GM23248 (cell line): ENCODE measurements at places on chromosomes 6 and 20. TPM values are rescaled to one million over a fixed set of nuclear protein-coding genes. Genes with fewer than 3 reads are reported as not detected.

SGK2 gene
- total RNA-seq, result not detected in 2 replicates

TMEM170B gene
- total RNA-seq, result 0.54 and 0.63 TPM in 2 replicates

HLA-A gene
- 546 and 634 TPM in 2 replicates for total RNA-seq

EPHA7 gene
- not detected in 2 replicates for total RNA-seq

SOD2 gene
- total RNA-seq, result 62.6 and 74.0 TPM in 2 replicates

MLN gene
- total RNA-seq, result not detected in 2 replicates

CRIP3 gene
- total RNA-seq, result not detected in 2 replicates

AFDN gene
- total RNA-seq, result 13.8 and 26.2 TPM in 2 replicates

PLCB1 gene
- total RNA-seq, result 12.8 and 14.4 TPM in 2 replicates

FAXC gene
- total RNA-seq, result 0.76 and 1.8 TPM in 2 replicates

- DNase-seq, result no peak
These were observed 1.4 kb upstream of the SNTA1 start for GRCh38 chr20:33444797-33445560.

DNA sequence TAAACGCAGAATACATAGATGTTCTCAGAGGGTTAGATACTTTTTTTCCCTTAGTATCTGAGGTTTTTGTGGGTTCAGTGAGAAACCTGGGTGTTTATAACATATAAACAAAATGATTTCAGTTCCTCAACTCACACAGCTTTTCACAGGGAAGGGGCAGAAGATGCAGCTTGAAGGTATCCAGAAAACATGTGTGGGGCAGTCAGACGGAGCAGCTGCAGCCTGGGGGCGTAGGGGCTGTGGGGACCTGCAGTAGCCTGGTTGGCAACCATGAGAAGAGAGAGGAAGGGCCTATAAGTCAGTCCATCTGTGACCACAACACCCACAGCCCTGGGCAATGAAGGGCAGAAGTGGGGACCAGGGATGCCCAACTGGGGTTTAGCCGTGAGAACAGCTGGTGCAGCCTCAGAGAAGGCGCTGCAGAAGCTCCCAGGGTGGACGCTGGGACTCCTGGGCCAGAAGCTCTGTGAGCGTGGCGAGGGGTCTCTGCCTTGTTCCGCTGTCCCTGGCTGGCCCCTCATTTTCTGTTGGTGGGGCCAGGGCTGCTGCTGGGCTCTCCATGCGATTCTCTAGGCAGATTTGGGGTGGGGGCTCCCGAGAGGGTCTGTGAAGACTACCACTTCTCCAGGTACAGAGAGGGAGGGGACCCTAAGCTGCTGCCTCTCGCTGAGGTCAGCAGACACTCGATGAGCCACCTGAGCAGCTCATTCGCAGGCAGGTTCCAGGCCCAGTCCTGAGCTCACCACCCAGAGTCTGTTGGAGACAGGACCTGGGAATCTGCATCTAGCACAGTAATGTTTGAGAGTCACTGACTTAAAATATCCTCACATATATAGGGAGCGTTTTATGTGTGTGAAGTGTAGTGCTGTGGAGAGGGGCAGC lies 181.2 kb downstream of the ZDHHC14 start:
- no peak for DNase-seq

- DNase-seq, result peak; percentile 83
These were observed 67.6 kb downstream of the FYN start for GRCh38 chr6:111805511-111806164.

- no peak for DNase-seq
These were observed 106.3 kb upstream of the RIPOR2 start for GRCh38 chr6:25042036-25042521.

DNA sequence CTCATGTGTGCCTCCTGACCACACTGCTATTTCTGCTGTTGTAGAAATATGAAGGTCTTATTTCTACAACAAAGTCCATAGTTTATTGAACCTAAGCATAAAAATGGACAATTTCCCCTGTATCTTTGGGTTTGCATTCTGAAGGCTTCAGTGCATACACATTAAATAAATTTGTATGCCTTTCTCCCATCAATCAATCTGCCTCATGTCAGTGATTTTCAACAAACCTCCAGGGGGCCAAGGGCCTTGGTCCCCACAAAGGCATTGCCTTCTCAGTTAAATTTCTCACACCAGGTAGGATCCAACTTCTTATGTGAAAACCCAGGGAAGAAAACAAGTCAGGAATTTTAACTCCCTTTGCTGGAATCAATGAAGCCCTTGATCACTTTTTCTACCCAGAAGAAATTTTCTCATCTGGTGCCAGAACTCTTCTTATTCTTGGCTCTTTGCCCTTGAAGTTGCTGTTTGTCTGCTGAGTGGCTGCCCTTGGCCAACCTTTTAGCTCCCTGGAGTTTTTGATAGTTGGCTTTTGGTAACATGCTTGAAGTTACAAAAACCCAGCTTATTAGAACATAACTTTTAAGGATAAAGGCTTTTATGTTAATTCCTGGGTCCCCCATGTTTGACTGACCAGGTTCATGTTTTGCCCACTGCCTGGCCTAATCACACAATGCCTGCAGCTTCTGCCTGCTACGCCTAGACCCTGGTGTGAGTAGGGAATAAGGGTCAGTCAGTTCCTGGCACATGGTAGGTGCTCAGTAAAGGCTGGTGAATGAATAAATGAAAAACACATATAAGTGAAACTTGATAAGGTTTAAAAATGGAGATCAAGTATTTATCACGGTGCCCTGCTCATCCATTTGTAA lies 37.0 kb downstream of the SHLD1 start:
- DNase-seq, result peak; percentile 73

GRCh38 chr6:150719099-150719766 lies 119.5 kb downstream of the PLEKHG1 start:
- DNase-seq, result peak; percentile 6

GRCh38 chr6:100959280-100959679 lies 78.2 kb upstream of the ASCC3 start:
- DNase-seq, result no peak

GRCh38 chr6:105482921-105483320 lies 80.0 kb upstream of the PREP start:
- no peak for DNase-seq

- DNase-seq, result peak; percentile 37
These were observed 103.5 kb downstream of the CD24 start for GRCh38 chr6:106870824-106871717.

- no peak for DNase-seq
These were observed 18.7 kb upstream of the SGK2 start for GRCh38 chr20:43539975-43540672.

DNA sequence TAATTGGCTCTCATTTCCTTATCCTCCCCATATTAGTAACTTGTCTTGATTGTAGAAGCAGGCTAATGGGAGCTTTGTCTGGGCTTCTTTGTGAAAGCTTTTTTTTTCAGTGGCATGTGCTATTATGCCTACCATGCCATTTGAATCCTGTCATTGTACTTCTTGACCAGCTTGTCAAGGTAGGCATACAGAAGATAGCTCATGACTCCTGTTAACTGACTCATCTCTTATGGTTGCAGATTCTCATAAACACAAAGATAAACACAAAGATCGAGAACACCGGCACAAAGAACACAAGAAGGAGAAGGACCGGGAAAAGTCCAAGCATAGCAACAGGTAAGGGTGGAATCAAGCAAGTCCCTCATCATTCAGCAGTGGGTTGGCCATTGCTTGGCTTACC lies 32.5 kb downstream of the TOP1 start:
- no peak for DNase-seq

- no peak for DNase-seq
These were observed 961.7 kb downstream of the KIF16B start for GRCh38 chr20:15611541-15611940.

GRCh38 chr6:118892355-118892991 lies 1.5 kb upstream of the ASF1A start:
- DNase-seq, result peak; percentile 55

DNA sequence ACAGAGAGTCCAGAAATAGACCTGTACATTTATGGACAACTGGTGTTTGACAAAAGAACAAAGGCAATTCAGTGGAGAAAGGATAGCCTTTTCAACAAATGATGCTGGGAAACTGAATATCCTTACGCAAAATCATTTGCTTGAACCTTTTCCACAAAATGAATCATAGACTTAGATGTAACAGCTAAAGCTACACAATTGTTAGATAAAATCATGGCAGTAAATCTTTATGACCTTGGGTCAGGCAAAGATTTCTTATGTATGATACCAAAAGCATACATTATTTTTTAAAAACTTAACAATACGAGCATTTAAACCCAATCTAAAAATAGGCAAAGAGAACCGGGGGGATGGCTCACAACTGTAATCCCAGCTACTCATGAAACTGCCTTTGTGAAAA lies 73.5 kb upstream of the DST start:
- no peak for DNase-seq

DNA sequence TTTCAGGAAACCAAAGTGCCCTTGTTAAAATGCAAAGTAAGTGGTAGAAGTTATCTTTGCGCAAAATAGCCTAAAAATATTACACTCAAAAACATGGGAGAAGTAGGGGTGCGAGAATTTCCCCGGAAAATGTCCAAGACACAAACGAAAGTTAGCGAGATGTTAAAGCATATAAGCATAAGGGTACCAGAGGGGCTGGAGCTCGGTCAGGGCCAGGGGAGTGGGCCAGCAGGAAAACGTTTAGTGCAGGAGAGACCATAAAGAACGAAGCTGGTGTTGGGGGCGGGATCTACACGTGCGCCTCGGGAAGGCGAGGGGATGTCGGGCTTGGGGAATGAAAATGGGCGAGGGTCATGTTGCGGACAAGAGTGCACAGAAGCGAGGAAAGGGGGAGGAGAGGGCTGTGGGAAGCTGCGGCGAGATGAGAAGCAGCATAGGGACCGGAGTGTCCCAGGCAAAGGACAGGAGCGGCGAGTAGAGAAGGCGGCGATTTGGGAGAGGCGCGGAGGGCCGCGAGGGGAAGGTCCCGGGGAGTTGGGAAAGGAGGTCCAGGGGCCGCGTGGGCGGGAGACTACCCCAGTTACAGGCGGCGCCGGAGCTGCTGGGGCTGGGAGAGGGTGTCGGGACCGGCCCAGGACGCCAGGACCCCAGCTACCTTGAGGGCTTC lies 600 bp downstream of the XPO5 start:
- DNase-seq, result peak; percentile 70

DNA sequence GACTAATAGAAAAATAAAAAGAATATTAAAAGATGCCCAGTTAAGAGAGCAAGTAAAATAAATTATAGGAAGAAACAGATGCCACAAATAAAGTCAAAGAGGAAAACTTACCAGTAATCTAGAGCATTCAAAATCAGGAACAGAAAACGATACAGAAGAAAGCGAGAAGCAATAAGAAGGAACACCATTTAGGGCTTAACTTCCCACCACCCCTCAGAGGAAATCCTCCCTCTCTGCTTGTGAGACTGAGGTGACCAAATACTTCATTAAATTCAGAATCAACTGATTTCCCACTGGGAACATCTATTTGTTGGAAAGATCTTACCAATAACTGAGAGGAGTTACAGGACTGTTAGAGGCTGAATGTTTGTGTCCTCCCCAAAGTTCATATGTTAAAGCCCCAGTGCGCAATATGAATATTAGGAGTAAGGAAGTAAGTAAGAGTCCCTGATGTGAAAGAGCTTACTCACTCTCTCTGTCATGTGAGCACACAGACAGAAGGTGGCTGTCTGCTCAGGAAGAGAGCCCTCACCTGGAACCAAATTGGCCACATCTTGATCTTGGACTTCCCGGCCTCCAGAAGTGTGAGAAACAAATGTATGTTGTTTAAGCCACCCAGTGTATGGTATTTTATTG lies 19.5 kb downstream of the KATNA1 start:
- DNase-seq, result no peak

DNA sequence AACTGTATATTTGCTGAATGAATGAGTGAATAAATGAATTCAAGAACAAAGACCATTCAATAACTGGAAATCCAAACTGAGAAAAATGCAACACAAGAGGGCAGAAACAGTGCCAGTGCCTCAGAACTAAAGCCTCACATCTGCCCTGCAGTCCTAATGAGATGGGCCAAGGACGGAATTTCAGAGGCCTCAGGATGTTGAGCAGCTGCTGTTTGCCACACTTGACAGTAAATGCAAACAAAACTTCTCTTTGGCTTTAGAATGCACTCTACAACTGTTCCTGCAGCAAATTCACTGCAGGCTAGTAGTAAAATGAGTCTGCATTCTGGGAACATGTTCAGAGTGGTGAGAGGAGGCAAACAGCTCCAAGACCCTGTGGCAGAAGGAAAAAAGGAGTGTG lies 177.6 kb upstream of the LRFN2 start:
- DNase-seq, result no peak

DNA sequence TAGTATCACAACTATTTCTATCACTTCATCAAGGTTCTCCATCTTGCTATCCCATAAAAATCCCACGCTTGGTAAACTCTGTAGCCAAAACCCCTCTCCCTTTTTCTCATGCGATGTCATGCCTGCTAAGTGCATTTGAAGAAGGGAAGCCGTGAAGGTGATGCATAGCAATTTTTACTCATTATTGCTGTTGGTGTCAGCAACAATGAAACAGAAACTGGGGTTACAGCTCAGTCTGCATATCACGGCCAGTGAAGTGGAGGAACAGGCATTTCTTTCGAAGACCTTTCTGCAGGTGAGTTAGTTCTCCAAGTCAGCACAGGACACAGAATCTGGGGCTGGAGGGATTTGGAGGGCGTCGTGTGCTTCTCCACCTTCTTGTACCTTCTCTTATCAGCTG lies 5.8 kb downstream of the UNC93A start:
- no peak for DNase-seq

- DNase-seq, result no peak
These were observed 96.9 kb downstream of the NOL4L start for GRCh38 chr20:32488066-32488838.

GRCh38 chr6:158409451-158409850 lies 97.2 kb downstream of the TULP4 start:
- peak; percentile 48 for DNase-seq

DNA sequence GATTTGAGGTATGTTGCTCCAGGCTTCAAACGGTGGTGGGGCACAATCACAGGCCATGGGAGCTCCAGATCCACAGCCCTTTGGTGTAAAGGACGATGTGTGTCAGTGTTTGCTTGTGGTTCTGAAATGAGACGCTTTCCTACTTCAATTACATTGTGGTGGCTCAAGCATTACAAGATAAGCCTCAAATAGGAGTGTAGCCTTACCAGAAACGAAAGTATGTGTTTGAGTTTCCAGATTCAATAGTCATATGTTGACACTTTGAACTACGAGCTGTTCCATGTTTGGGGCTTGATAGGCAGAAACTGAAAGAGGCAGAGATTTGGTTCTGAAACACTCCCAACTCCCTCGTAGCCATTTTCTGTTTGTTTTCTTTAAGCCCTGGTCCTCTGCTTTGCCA lies 187.1 kb downstream of the MYLK4 start:
- DNase-seq, result no peak

- DNase-seq, result peak; percentile 22
These were observed 1.9 kb downstream of the HM13 start for GRCh38 chr20:31516166-31516565.

GRCh38 chr20:62627901-62628612 lies 14.2 kb upstream of the SLCO4A1 start:
- peak; percentile 67 for DNase-seq

GRCh38 chr6:158729906-158730540 lies 80.2 kb downstream of the SYTL3 start:
- no peak for DNase-seq

DNA sequence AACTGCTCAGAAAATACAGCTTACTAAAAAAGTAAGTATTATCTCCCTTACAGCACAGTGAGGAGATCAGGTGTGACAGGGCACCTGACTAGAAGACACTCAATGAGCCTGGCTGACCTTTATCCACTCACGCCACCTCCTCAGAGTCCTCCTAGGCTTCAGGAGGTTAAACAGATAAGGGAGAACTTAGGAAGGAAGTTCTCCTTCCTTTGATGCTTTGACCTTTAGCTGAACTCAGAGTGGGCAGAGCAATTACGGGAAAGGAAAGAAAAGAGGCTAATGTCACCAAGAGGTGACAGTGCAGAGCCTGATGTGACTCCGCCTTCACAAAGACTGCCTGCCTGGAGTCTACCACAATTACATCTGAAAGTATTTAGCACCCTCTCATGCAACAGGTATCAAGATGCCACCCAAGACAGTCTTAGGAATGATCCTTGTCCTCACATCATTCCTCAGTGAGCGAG lies 36.7 kb downstream of the MAN1A1 start:
- DNase-seq, result no peak
